ENCODE measurements at places on chromosomes 2 and 18.

GRCh38 chr18:23515911-23516546, 12.7 kb downstream of the RMC1 start:
- DNase-seq = peak; percentile 83

- no peak for DNase-seq
Observed at GRCh38 chr2:162524192-162524591, 180.3 kb downstream of the GCA start.

DNA sequence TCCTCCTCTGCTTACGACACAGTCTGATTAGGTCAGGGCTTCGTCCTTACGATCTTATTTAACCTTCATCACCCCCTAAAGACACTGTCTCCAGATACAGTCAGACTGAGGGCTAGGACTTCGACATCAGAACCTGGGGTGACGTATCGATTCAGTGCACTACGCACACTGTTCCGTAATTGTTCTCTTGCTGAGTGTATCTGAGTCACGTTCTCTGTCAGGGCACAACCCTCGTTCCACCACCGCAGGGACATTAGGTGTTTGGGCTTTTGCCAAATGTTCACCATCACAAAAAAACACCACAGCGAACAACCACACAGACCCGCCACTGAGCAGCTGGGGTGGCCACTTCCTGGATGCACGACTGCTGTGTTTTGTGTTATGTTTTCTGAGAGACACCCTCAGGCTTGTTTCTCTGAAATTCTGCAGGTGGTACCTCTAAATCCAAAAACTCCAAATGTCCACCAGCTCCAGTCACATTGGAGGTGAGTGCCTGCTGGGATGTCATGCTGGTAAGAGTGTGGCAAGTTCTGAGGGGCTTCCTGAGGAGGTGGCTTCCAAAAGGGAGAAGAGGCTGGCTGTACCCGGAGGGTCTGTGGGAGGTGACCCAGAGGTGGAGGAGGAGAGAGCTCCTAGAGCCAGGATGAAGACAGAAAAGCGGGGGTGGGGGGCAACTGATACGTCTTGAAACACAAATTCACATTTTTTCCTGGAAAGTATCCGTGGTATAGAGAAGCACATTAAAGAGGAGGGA, 66.6 kb downstream of the ADNP2 start:
- no peak for DNase-seq

DNA sequence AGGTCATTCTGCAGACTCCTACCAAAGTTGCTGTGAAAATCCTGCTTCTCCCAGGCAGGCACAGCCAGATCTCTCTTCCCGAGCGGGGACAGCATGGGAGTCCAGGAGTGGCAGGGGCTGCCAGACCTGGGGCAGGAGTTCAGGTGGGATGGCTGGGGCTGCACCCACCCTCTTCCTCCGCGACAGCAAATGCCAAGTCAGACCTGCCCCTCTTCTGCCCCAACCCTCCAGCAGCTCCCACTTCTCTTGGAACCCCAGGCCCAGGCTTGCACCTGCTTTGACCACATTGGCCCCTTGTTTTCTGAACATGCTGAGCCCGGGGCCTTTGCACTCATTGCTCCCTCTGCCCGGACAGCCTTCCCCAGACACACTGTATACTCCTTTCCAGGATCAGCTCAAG, 288.2 kb upstream of the HS6ST1 start:
- no peak for DNase-seq

DNA sequence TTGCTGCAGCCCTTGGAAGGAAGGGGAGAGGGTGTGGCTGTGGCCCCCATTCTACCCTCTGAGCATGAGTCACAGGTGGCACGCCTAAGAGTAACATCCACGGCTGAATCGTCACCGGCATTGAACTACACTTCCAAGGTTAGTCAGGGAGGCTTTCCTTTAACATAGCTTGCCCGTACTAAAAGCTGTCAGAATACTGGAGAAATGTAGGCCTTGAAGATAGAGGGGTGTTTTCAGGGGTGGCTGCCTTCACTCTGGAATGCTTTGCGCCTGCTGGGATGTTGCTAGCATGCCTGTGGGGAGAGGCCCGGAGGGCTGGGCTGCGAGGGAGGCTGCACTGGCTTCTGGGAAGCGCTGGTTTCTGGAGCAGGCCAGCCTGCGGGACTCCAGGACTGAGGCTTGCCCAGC, 333.7 kb downstream of the AGAP1 start:
- DNase-seq = no peak

- DNase-seq = no peak
Observed at GRCh38 chr18:50162486-50163304, 32.3 kb downstream of the MYO5B start.

DNA sequence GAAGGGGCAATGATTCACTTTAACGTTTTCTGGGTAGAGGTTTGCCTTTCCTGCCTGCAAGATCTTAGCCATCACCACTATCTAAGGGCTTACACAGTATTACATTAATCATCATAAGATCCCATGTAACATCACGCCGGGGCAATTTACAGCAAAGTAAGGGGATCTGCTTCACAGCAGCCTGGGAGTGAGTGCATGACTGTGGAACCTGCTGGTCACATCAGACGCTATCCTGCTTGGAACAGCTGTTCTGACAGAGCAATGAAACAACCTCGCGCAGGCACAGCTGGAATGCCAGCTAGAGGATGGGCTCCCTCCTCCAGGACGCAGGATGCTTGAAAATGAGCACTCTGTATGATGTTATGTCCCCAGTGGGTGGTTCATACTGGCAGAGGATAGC, 89.0 kb downstream of the AOX1 start:
- no peak for DNase-seq

DNA sequence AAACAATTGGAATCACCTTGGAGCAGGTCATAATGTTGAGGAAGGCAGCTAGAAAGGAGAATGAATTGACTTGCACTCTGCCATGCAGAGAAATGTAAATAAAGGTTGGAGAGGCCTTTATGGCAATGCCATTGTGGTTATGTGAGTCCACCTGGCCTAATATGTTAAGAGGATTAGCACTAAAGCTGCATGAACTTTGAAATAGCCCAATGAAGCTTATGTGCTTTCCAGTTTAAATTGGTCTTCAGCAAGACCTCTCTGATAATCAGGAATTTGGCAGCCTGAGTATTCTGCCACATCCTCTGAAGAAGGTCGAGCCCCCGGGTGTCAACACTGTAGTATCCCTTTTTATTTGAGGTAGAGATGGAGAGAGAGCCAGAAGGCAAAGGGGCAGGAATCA, 464.9 kb downstream of the CDH2 start:
- no peak for DNase-seq

DNA sequence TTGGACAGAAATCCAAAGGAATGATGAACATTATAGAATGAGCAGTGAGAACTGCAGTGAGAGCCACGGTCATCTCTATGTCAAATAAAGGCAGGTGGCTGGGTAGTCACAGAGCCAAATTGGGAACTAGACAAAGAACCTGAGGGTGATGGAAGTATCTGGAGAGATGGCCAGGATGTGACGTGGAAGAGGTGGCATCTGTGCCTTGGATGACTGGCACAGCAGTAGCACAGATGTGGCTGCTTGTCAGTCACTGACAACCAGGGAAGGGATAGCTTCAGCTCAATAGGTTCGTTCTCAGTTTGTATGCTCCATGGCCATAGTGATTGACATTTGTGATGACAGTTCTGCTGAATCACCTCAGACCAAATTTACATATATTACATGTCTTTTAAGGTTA, 172.3 kb downstream of the PARD3B start:
- no peak for DNase-seq
